ENCODE measurements at places on chromosomes 2 and 18.

DNA sequence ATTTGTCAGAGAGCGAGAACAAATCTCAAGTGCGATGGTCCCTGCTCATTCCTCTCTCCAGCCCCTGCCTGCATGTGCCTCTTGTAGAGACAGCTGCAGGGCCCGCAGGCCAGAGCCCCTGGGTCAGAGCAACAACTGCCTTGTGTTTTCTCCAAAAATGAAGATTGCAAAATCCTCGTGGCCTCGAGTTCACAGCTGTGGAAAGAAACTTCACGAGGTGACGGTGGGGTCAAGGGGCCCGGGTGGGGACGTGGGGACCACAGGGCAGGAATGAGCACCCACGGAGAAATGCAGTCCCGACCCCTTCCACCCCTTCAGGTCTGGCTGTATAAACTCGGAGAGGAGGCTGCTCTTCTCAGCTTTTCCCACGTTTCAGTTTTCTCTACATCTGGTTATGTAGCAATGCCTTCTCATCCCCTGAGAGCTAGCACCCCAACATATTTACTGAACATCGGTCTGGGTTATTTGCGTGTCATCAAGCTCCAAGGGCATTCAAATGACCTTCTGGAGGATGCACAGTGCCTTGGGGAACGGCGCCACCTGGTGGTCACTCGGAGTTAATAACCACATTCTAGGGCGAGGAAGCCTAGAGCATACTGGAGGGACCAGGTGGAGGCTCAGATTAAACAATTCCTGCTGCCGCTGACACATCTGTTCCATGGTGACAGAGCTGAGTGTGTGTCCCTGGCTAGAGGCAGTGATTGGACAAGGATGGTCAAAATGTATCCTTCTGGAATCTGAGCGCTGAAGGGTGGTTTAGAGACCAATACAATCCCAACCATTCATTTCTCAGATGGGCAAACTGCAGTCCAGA is 91.4 kb upstream of the CYRIA start:
- peak; percentile 37 for DNase-seq

GRCh38 chr2:232476791-232477190 is 10.8 kb downstream of the ECEL1 start:
- no peak for DNase-seq

GRCh38 chr2:773256-774160 is 96.3 kb upstream of the TMEM18 start:
- no peak for DNase-seq

DNA sequence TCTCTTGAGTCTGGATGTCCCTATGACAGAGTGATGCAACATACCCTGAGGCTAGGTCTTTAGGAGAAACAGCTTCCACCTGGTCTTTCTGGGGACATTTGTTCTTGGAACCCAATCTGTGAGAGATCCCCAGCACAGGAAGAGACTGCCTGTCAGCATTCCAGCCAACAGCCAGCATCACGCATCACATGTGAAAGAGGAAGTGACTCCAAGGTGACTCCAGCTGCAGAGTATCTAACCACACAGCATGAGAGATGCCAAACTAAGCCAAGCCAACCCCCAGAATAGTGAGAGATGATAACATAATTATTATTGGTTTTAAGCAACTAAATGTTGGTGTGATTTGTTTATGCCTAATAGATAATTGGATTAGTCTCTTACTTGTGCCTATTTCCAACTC is 35.7 kb downstream of the C18orf63 start:
- no peak for DNase-seq

DNA sequence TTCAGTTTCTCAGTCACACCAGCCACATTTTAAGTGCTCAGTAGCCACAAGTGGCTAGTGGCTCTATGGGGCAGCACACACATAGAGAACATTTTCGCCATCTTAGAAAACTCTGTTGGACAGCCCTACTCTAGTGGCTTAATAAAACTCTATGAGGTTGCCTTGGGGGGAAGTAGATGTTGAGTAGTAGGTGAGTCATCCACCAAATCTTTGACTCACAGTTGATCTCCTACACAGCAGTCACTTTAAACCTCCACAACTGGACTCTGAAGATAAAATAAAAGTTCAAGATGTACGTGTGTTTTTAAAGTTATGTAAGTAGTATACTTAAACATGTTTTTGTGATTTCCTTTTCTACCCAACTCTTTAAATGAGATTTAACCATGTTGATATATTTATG is 379.0 kb downstream of the SETBP1 start:
- DNase-seq: no peak

GRCh38 chr2:60486067-60486466 is 67.4 kb downstream of the BCL11A start:
- DNase-seq: no peak
